Fibroblast of skin of scalp (primary cell): ENCODE measurements at places on chromosomes 5 and 9.

DNA sequence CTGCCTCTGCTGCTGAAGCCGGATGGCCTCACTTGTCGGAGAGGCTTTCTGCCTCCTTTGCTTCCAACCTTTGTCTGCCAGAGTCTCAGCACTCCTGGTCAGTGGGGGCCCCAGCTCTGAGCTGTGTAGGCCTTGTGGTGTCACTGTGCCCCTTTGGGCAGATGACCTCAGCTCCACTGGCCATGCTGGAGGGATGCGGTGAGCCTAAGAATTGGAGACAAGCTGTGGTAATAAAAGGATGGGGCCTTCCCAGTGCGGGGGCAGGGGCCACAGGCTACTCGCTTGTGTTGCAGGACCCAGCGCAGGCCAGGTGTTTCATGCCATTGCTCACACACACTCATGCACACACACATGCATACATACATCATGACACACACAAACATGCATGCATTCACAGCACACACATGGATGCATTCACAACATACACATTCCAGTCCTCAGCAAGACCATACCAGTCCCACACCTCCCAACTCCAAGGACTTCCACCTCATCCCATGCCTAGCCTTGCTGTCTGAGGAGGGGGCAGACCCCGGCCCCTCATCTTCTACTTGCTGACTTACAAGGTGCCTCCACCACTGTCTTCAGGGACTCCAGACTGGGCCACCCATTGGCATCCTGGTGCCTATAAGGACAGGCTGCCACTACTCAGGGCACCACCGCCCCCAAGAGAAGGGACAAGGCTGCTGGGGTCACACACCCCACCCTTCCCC is 237.7 kb downstream of the SYK start:
- DNase-seq = no peak

- DNase-seq = peak; percentile 81
These were observed 41.7 kb downstream of the EBF1 start for GRCh38 chr5:159057996-159058395.

DNA sequence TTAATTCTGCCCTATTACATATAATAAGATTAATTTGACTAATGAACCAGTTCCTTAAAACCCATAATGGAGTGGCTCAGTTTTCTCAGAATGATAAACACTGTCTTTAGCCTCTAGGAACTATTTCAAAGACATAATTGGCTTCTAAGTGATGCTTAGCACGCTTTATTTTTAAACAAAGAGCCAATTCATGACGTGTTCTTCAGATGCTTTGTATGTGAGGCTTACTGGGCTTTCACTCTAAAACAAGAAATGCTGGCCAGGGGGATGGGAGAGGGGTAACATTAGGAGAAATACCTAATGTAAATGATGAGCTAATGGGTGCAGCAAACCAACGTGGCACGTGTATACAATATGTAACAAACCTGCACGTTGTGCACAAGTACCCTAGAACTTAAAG is 7.6 kb upstream of the SFXN1 start:
- no peak for DNase-seq

GRCh38 chr5:132022737-132023136 is 11.3 kb upstream of the ACSL6 start:
- DNase-seq = no peak
